Epithelial cell of proximal tubule (primary cell): ENCODE measurements at places on chromosomes 6 and 20. TPM values are rescaled to one million over a fixed set of nuclear protein-coding genes. Genes with fewer than 3 reads are reported as not detected.

- DNase-seq: no peak
Measured at GRCh38 chr6:78476561-78476960, 390.8 kb upstream of the IRAK1BP1 start.

- DNase-seq: no peak
Measured at GRCh38 chr6:154951345-154952200, 43.5 kb upstream of the TIAM2 start.

- no peak for DNase-seq
Measured at GRCh38 chr6:143936778-143937667, 71.0 kb downstream of the PLAGL1 start.

DNA sequence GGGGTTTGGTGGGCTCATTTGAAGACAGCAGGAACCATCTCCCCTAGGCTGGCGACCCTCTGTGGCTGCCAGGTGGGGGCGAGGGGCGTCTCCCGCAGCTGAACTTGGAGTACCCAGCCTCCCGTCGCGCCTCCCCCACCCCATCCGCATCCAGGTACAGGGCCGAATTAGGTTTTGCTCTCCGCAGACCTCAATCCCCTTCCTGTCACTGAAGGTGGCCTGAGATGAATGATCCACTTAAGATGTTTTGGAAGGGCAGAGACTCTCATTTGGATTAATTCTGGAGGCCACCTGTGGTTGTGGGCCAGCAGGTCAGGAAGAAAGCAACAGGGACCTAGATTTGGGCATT, 493 bp downstream of the CD83 start:
- DNase-seq: no peak

Gene MUCL3
- under 0.01 and 0.07 TPM in 2 replicates for total RNA-seq

Gene CST4
- not detected in 2 replicates for total RNA-seq
